Activated CD8-positive, alpha-beta memory T cell treated with anti-CD3 and anti-CD28 coated beads for 48 hours (primary cell): ENCODE measurements at places on chromosomes 1 and 21.

DNA sequence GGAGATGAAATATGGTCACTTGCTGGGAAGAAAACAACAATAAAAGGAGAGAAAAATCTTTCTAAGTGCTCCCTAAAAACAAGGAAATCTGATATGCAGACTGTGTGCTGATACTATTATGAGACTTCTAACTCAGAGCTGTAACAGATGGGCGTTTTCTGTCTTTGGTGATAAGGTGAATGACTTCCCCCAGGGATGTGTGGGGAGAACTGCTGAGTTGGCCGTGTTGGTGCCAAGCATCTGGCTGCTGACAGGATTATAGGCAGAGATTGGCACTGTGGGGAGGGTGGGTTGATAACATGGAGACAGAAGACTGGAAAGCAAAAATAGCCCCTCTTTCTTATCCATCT is 438.5 kb upstream of the PLXNA2 start:
- DNase-seq = no peak

DNA sequence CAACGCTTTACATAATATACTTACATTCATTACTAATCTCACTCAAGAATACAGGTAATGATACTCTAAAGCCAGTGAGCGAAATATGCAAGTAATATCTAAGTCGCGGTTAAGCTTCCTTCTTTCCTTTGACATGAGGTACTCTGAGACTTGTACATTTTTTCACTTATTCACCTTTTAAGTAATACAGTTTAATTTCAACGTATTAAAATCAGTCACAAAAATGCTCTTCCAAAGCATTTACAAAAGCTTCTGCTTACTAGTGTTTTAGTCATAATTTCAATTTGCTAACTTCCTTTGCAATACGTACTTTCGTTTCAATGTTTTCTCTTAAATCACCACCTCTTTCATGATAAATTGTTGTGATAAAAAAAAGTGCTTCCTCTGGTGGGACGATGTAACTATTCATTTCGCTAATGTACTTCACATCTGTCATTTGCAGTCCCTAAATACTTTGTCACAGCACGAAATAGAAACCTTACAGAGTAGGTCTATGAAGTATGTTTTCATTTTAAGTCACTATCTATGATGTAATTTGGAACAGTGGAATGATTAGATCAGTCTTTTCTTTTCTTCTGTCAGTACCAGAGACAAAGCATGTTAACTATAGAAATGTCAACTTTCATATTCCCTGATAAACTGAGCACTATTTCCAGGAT is 34.0 kb upstream of the ADGRL4 start:
- no peak for DNase-seq

DNA sequence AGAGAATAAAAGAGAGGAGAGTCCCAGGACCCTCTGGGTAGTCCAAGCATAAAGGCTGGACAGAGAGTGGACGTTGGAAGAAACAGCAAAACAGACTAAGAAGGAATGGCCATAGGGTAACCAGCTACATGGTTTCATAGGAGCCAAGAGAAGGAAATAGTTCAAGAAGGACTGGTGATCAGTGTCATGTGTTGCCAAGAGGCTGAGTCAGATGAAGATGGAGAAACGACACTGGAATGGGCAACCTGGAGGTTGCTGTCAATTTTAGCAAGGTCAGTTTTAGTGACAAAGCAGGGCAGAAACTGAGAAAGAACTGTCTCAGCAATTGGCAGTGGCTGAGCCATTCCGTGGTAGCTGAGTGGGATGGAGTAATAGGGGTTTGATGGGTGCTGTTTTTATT is 41.4 kb downstream of the HMGB4 start:
- DNase-seq = no peak

DNA sequence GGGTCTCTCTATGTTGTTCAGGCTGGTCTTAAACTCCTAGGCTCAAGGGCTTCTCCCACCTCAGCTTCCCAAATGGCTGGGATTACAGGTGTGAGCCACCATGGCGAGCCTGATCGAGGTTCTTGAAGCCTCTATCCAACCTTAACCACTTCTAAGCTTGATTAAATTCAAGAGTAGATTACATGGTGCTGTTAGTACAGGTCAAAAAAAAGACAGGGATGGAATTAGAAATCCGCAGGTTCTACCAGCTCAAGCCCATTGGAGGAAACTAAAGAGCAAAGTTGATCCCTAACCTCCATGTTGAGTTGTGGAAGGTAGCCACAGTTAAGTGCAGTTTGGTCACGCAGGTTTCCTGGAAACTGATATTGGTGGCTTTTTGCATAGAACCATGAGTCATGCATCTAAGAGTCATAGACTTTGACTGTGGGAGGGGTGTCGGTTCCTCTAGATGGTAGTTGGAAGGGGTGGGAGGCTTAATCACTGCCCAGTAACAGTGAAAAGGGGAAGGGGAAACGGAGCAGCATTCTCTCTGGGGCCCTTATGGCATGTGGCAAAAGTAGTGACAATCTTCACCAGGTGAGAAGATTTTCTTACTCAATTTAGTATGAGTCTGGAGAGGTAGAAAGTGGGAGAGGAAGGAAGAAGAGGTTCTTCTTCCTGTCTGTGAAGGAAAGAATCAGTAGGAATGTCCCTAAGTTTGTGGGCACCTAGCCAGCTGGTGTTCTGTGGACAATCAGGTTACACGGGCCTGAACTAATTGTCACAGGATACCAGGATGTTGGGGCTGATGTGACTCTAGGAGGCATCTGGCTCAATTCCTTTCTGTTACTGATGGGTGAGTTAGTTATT is 7.0 kb downstream of the CD53 start:
- DNase-seq = no peak

DNA sequence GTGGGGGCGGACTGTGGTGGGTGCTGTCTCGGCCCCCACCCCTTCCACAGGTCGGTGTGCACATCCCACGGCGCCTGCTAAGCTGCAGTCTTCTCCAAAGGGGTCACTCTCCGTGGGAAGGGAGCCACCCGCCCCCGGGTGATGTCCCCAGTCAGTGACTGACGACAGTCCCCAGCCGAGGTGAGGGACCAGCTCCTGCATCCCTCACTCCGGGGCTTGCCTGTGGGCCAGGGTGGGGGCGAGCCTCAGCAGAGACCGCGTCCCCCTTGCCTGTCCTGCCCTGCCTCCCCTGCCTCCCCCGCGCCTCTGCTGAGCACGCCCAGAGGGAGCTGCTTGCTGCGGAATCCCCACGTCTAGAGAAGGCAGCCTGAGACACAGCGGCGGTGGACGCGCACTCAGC is 35.9 kb upstream of the PDE9A start:
- DNase-seq = no peak

GRCh38 chr1:53141487-53142055 is 867 bp downstream of the SLC1A7 start:
- no peak for DNase-seq

DNA sequence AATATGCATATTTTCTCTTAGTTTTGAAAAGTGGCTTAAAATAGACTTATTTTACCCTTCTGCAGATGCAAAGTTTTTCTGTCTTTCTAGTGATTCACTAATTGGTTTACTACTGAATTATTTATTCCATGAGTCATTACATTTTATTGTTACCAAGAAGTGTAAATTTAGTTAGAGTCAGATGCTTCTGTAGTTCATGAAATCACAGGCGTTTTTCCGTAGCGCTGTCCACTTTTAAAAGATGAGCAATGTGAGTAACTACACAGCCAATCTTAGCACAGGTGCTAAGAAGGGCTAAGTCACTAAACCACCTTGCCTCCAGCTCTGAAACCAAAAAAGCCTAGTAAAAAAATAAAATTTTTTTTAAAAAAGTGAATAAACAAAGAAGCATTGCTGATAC is 24.7 kb downstream of the RGS13 start:
- DNase-seq = no peak

DNA sequence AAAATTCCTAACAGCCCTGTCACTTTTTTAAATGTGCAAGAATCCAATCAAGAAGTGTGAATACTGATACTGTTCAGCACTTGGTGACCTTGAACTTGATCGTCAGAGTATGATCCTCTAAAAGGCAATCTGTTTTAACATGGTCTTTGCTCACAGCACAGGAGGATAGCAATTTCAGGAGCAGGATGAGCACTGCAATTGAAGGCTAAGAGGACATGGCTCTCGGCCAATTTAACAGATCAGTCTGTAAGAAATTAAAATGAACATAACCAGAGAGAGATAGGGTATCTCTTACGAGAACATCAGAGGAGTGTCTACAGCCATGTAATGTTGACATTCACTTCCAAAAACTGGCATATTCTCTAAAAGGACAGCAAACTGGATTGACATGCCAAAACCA is 243.1 kb downstream of the LTN1 start:
- no peak for DNase-seq

GRCh38 chr1:91806769-91807700 is 78.9 kb downstream of the TGFBR3 start:
- no peak for DNase-seq

- DNase-seq = no peak
These were observed 42.5 kb upstream of the DISC1 start for GRCh38 chr1:231584117-231584516.

- no peak for DNase-seq
These were observed 343.4 kb downstream of the HHIPL2 start for GRCh38 chr1:222204475-222204874.

- no peak for DNase-seq
These were observed 20.4 kb upstream of the SRSF4 start for GRCh38 chr1:29202053-29202452.

- peak; percentile 28 for DNase-seq
These were observed 12.7 kb upstream of the RAB4A start for GRCh38 chr1:229258031-229258756.
